COLO829 (cell line): ENCODE measurements at places on chromosomes 1 and 21.
A peak's percentile ranks its signal among the peaks of the same experiment; 100 is the strongest.

- DNase-seq = peak; percentile 58
These were observed 200.6 kb downstream of the RGS7 start for GRCh38 chr1:241156231-241156965.

- no peak for DNase-seq
These were observed 204.1 kb upstream of the PTGFR start for GRCh38 chr1:78286686-78287085.

- DNase-seq = no peak
These were observed 17.1 kb downstream of the VN1R5 start for GRCh38 chr1:247273013-247273412.

DNA sequence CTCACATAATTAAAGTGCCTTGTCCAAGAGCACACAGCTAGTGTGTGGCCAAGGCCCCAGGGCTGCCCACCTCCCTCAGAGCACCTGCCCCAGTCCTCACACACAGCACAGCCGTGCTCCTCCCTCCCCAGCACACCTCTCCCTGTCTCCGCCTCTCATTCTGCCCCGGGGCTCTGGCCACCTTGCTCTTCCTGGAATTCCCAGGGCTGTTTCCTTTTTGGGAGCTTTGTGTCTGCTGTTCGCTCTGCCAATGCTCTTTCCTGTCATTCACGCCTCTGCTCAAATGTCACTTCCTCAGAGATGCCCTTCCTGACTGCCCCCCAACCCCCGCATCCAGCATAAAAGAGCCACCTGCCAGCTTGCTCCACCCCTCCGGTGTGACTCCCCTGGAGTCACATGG lies 13.3 kb downstream of the SLC6A17 start:
- no peak for DNase-seq

DNA sequence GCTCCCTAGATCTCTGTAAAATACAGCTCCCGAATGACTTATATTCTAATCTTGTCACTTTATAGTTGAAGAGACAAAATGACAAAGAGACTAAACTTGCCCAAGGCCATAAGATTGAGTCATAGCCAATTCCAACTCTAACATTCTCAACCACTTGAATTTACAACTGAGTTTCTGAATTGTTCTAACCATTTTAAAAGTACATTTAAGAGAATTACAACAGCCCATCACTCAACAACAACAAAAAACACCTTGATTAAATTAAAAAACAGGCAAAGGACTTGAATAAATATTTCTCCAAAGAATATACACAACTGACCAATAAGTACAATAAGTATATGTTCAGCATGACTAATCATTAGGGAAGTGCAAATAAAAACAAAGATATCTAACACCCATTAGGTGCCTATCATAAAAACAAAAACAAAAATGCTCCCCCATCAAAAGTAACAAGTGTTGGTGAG lies 8.7 kb upstream of the ADCY10 start:
- no peak for DNase-seq

DNA sequence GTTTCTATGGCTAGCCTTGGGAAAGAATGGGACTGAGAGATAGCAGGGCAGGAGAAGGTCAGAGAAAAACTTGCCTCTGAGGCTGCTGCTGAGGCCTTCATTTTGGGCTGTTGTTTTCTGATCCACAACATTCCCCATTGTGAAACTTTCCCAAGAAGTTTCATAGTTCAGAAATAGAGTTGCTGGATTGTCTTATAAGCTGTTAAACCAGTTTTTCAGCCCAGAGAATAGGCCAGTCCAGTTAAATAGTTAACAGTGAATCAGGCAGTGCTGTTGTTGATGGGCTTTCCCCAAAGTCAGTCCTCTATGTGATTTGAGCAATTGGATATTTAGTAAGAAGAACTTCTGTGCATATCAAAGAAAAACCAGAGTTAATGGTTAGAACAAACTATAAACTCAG lies 77.0 kb downstream of the C21orf91 start:
- DNase-seq = no peak

- DNase-seq = peak; percentile 71
These were observed 15.7 kb upstream of the RCAN1 start for GRCh38 chr21:34630536-34631143.

DNA sequence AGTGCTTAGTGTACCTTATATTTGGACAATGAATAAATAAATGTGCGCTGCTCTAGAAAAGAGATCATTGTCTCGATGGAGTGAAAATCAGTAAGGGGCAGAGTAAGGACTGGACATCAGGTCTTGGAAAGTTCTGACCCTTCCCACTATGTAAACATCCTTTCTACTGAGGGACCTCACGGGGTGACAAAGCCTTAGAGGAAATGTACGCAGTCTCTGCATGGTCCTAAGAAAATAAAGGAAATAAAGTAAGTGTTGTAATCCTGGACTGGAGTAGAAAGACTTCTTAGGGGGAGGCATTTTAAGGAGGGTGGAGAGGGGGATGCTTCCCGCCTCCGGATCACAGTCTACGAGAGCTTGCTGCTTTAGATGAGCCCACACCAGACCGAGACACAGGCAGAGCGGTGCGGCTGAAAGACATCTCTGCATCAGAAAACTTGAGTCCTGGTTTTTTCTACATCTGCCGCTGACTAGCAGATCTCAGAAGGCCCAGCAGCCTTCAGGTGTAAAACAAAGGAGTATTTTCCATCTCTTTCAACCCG lies 22.3 kb upstream of the GPR137B start:
- no peak for DNase-seq

DNA sequence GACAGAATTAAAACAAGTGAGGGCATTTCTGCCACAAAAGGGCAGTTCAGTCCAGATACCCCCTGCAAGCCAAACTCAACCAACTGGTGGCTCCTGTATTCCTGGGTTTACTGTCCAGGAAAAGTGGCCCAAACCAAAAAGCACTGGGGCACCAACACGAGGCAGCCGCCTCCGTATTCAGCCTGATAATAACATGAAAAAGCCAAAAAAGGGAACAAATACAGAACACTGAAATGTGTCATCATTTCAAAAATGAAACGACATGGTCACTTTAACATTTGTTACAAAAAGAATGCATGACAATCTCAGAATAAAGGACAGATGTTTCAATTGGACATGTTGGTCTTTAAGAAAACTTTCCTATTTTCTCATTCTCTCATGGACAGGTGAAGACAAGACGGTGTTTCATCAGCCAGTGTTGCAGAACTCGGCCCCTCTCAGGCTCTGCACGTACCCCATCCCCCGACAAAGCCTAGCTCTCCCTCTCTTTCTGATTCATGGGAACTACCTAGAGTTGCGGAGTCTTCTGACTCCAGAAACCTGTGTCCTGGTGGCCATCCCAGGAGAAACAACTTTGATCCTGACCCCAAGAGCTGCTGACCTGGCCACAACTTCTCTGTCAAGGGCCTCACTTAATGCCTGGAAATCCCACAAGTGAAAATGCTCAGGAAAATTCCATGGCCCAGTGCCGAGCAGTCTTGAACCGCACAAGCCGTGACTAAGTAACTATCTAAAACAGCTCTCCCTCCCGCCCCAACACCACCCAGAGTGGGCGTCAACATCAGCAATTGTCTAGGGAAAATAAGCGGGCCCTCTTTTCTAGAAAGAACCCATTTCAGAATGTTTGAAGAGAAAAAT lies 27.1 kb downstream of the ZBTB17 start:
- DNase-seq = no peak

GRCh38 chr1:14915356-14916054 lies 238.0 kb upstream of the TMEM51 start:
- DNase-seq = no peak

GRCh38 chr1:182639330-182639729 lies 35.1 kb upstream of the RGS16 start:
- DNase-seq = no peak

- no peak for DNase-seq
These were observed 89.9 kb upstream of the PDC start for GRCh38 chr1:186550832-186551231.

DNA sequence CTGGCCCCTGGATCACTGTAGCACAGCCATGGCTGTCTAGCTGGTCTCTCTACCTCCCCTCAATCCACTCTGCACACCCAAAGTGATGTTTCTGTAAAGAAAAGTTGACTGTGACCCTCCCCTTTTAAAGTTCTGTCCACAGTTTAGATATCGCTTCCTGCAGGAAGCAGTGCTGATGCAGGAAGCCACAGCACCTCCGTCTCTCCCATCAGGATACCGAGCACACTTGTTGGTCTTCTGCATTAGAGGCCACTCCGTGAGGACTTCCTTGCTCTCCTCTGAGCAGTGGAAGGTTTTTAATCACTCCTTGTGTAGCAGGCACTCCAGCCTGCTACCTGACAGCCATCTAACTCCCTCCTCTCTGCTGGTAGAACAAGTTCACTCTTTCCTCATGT lies 69.5 kb downstream of the GADD45A start:
- DNase-seq = no peak

DNA sequence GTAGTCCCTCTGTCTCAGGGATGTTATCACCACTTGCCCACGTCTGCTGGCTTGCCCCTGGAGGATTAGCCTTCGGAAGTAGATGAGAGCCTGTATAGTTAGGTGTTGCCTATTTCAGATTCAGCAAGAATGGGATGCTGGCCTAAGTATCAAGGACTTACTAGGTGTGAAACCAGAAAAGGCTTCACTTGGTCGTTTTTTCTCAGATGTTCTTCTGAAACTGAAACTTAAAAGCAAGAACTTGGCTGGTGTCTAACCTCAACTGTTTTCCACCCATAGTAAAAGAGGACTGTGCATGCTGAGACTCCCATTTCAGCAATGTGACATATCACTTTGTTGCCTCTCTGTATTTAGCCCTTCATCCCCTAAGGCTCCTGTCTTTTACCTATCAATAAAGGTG lies 67.0 kb upstream of the LRRC53 start:
- DNase-seq = no peak

DNA sequence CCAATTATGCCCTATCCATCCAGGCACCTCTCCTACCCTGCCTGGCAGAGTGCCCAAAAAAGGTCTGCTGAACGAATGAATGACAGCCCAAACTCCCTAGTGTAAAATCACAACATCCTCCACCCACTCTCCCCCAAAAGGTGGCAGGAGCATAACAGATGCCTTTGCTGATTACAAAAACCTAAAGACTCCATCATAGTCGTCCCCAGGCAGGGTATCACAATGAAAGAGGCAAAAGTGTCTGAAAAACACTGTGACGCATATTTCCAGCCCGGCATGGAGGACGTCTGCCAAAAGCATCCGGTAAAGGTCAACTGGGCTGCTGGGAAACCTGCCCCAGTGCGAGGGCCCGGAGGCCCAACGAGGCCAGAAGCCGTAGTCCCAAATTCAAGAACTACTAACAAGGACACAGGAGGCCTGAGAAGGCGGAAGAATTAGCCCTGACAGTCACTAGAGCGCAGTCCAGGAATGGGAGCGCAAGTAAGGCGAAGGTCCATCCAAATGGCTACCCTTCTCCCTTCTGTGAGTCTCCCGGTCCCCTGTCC lies 576 bp downstream of the SMIM12 start:
- DNase-seq = no peak

DNA sequence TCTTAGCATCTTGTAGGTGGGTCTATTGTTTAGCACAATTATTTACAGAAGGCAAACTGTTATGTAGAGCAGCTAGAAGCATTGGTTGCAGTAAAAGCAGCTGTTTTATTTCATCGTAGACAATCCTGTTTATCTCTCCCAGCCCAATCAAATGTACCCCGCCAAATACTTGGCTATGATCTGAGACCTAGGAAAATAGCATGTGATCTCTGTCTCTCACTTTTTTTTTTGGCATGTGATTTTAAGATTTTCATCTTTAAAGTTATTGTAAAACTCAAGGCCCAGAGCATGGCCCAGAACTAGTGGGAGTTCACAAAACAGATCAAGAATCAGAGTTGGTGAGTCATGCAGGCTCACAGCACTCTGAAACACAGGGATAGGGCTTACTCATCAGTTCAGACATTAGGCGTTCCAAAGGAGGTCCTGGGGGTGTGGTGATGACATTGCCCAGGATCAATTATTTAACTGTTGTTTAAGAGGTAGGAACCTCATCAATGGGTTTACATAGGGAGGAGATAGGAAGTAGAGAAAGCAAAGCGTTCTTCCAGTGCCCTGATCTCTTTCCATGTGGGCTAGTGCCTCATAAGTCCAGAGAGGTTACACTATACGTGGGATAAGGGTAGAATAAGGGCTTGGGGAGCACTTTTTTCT lies 40.2 kb downstream of the TBX19 start:
- DNase-seq = peak; percentile 77

GRCh38 chr1:235142991-235143390 lies 14.4 kb upstream of the TOMM20 start:
- no peak for DNase-seq

DNA sequence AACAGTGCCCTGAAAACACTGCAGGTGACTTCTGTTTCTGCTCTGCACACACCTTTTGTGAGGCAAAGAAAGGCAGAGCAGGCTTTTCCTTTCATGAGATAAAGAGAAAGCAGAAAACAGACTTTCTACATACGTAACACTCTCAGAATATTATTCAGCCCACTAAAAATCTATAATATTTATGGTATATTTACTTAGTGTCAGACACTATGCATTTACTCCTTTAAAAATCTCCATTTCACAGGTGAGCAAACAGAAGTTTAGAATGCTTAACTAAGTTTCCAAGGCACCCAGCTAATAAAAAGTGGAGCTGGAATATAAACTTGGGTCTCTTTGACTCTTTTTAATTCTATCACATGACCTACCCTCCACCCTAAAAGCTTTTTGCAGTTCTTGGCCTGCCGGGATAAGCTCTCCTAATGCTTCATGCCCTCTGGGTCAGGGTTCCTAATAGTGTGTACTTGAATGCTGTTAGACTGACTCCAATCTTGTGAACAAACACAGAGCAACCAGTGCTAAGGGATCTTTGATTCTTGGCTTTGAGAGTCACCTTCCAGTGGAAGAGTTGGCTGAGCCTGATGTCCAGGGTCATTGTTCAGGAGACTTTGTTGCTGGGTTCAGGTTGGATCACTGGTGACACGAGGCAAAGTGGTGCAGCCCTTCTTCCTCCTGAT lies 27.2 kb downstream of the PROK1 start:
- DNase-seq = no peak

DNA sequence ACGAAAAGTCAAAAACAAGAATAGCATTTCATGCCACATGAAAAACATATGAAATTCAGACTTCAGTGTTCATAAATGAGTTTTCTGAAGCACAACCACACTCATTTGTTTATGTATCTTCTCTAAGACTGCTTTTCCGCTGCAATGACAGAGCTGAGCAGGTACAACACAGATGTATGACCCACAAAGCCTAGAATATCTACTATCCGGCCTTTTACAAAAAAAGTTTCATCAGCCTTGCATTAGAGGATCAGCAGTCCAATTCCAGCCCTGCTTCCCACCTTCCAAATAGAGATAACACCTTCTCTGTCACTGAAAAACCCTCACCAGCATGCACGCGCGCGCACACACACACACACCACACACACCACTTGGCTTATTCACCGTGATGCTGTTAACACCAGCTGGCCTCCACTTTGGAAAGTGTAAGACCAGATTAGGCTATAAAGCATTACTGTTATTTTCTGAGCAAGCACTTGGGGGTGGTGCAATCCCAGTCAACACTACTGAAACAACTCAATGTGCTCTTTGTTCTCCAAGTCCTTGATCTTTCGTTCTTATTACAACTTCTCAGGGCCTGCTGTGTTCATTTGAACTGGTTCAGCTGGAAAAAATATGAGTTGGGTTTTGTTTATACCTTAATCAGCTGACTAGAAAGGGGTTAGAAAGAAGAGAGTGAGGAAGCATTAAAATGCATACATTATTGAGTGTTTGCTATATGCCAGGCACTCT lies 90.0 kb downstream of the GLUL start:
- peak; percentile 95 for DNase-seq

GRCh38 chr1:7783178-7783711 lies 846 bp upstream of the PER3 start:
- DNase-seq = peak; percentile 27
